Stimulated activated CD8-positive, alpha-beta memory T cell treated with anti-CD3 and anti-CD28 coated beads, Interleukin-2, amount 100 ng/mL, for 1 hour (primary cell): ENCODE measurements at places on chromosomes 6 and 20.

DNA sequence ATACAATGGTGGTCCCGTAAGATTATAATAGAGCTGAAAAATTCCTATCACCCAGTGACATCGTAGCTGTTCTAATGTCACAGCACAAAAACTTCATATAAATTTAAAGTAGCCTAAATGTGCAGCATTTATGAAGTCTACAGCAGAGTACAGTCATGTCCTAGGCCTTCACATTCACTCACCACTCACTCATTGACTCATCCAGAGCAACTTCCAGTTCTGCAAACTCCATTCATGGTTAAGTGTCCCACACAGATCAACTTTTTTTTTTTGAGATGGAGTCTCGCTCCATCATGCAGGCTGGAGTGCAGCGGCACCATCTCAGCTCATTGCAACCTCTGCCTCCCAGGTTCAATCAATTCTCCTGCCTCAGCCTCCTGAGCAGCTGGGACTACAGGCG, 20.9 kb upstream of the KCNG1 start:
- DNase-seq: no peak

GRCh38 chr20:53867741-53868351, 202.5 kb downstream of the BCAS1 start:
- no peak for DNase-seq

DNA sequence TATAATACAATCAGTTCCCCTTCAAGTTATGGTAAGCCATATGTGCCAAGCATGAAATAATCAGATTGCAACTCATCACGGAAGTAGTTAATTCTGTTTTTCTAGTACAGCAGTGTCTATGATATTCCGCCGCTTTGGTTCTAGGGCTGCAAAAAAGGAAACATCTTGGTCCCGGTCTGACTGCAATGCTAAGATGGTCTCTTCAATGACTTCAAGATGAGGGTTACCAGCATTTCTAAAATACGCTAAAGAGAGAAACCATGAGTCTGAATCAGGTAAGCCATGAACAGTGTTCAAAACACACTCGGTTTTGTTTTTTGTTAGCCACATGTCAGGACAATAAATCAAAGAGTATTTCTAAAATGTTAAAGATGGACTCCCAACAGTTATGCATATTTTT, 3.2 kb upstream of the ANKRD60 start:
- DNase-seq: no peak

DNA sequence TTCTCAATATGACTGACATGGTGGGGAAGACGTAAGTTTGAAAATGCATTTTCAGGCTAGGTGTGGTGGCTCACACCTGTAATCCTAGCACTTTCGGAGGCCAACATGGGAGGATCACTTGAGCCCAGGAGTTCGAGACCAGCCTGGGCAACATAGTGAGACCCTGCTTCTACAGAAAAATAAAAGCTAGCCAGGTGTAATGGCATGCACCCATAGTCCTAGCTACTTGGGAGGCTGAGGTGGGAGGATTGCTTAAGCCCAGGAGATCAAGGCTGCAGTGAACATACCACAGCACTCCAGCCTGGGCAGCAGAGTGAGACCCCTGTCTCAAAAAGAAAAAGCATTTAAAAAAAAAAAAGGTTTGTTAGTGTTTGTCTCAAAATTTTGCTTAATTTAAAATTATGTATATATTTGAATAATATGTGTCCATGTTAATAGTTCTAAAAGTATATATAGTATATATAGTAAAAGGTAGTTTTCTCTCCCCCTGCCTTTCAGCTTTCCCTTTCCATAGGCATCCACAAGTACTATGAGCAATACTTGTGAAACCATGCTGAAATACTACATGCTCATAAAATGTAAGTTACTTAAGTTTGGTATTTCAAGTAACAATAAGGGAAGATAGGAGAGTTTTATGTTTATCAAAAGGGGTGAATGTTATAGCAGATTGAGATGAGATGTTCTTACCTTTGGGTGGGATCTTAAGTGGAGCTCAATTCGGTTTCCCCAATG, 15.1 kb downstream of the PTPRA start:
- no peak for DNase-seq

- no peak for DNase-seq
These were observed 4.2 kb downstream of the RNASET2 start for GRCh38 chr6:166952121-166952520.

DNA sequence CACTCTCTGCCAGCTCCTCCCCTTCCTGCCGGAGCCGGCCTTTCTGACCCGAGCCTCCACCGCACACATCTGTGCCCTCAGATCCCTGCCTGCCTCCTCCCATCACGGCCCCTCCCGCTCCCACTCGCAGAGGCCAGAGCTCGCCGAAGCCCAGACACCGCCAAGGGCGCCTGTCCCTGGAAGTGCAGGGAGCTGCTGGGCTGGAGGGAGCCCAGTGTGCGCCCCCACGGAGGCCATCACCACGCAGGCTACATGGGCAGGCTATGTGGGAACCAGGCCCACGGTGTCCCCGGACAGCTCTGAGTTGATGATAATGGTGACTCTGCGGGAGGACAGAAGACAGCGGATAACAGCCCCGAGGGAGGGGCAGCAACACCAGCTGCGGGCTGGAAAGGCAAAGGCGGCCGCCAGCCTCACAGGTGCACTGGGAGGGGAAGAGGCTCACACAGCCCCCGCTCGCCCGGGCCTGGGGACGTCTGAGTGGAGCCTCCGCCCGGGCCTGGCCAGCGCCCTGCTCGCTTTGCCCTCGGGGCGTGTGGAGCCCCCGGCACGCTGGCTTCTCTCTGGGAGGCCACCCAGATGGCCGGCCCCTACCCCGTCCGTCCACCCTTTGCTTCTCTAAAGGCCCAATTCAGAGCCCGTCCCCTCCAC, 154.9 kb downstream of the DLL1 start:
- no peak for DNase-seq

- no peak for DNase-seq
These were observed 84.1 kb downstream of the SRC start for GRCh38 chr20:37430044-37430443.

DNA sequence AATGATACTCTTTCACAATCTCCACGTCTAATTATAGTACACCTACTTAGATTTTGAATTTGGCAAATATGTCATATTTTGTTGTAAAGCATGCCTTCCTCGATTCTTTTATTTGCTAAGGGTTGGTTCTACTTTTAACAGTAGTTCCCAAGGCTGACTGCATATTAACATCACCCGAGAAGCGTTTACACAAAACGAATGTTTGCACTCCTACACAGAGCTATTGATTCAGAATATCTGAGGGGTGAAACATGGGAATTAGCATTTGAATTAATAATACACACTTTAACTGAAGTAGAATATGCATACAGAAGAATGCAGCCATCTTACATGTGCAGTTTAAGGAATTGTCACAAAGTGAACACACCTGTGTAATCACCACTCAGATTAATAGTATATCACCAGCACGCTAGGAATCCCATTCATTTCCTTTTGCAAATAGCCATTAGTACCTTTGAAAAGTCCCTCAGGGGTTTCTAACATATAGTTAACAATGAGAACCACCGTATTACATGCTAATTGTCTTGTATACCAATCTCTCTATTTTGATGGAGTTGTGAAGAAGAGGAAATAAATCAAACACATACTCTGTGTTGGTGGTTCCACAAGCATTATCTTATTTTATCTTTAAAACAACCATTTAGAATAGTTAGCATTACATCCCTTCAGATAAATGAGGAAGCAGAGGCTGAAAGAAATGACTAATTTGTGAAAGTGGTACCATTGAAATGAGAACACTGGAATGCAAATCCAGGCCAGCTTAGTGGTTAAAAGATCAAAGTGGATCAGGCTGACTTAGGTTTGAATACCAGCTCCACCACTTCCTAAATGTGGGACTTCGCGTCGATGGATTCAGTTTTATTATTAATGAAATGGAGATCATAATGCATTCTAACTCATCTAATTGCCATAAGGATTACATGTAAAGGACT, 317.6 kb downstream of the HDGFL1 start:
- no peak for DNase-seq

DNA sequence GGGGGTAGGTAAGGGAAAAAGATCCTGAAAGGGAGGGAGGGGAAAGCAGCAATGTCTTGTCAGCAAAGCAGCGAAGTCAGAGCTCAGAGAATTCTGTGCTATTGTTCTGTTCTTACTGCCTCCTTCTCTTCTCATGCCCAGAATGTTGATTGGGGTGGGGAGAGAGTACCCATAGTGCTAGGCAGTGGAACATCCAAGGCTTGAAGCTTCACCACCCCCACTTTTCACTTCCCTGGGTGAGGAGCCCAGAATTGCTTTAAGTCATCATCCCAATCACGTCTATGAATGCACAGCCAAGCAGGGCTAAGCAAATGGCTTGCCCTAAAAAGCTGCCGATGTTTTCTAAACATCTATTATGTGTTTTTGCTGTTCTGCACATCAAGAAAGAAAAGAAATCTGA, 16.5 kb downstream of the REPS1 start:
- DNase-seq: no peak

DNA sequence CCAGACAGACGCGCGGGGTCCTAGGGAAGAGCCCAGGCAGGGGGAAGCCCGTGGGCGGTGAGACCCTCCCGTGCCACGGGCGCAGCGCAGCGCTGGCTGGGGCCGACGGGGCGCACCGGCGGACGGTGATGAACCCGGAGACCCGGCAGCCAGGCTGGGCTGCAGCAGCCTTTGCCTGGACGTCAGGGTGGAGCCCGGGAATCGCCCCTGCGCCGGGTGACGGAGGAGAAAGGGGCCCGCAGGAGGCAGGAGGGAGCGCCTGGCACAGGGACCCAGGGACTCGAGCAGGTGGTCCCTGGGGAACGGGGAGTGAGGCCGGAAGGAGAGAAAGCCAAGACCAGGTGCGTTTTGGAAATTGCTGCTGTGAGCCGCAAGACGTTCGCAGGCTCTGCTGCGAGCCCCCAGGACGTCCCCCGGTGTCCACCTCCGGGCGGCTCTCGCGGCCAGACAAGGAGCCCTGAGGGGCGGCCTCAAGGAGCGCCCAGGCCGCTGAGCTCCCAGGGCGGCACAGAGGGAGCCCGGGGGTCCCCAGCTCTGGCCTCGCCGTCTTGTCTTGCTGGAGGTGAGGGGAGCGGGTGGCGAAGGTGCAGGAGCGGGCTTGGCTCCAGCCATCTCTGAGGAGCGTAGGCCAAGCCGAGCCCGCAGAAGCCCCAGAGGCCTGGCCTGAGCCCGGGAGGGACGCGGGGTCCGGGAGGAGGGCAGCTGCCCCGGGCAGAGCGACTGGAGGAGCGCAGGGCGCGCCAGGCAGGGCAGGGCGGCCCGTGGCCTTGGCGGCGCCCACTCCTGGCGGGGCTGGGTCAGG, 191.2 kb upstream of the PDE10A start:
- no peak for DNase-seq

- no peak for DNase-seq
These were observed 65.4 kb downstream of the FILIP1 start for GRCh38 chr6:75428204-75428603.

DNA sequence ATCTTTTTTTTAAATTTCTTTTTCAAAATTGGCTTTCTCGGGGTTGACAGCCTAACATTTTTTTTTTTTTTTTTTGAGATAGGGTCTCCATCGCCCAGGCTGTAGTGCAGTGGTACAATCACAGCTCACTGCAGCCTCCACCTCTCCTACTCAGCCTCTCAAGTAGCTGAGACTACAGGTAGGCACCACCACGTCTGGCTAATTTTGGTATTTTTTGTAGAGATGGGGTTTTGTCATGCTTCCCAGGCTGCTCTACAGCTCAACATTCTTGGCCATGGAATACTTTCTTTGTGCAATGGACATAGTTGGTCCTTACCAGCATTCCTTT, 6.4 kb upstream of the CTNNBL1 start:
- no peak for DNase-seq
